Activated T-cell treated with anti-CD3 and anti-CD28 coated beads for 24 hours (primary cell): ENCODE measurements at places on chromosomes 6 and 20.

GRCh38 chr20:21006611-21007010 lies 99.5 kb downstream of the LINC00237 start:
- DNase-seq: no peak

DNA sequence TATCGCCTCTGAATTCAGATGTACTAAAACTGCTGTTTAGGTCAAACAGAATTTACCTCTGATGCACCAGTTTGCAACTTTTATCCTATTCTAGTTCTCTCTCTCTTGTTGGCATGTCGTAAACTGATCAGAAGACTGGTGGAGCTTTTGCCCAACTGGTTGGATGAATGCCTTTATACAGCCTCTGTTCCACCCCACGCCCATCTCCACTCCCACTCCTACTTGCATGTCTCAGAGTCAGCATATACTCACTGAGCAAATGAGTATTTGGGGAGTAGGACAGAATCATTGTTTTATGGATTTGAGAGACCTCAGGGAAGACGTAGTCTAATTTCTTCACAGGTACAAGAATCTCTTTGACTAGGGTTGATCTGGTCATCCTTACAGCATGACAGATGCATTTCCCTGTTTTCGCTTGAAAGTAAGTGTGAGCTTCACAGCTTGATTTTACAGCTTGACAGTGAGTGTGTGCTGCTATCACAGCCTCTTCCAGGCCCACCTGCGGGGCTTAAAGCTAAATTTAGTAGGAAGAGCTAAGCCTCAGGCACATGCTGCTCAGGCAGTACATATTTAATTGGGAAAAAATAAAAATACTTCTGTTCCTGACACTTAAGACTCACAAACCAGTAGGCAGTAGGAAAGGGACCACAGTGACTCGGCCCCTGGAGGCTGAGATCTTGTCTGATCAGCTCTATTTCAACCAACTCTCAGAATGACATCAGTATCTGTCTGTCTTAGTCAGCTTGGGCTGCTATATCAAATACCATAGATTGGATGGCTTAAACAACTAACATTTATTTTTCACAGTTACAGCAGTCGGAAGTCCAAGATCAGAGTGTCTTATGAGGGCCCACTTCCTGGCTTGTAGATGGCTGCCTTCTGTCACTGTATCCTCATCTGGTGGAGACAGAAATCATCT lies 30.4 kb downstream of the TRMT6 start:
- DNase-seq: no peak

DNA sequence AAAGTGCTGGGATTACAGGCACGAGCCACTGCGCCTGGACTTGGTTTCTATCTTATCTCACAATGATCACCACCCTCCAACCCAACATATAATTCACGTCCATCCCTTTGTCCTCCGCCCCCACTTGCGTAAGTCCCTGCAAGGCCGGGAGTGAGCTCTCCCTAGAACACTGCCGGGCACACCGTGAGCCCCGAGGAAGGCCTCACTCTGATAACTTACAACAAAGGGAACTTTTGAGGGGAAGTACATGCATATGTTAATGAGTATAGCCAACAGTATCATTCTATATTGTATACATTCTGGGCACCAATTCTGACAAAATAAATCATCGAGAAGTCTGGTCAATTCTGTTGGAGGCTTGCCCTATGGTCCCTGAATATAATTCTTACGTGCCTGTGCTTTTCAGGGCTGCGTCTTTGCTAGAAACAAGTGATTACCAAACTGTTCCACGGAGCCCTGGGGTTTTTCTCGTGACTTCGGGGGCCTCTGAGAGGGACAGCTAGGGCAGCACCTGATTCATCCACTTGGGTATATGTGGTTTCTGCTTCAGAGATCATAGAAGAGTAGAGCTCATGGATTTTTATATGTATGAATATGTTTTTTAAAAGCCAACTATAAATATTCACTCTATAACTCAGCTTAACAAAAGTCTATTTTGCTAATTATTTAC lies 469.8 kb upstream of the AGPAT4 start:
- DNase-seq: no peak

- DNase-seq: peak; percentile 45
Measured at GRCh38 chr6:158290659-158291058, 21.6 kb upstream of the TULP4 start.

- DNase-seq: no peak
Measured at GRCh38 chr6:85126485-85127167, 323.3 kb upstream of the NT5E start.

DNA sequence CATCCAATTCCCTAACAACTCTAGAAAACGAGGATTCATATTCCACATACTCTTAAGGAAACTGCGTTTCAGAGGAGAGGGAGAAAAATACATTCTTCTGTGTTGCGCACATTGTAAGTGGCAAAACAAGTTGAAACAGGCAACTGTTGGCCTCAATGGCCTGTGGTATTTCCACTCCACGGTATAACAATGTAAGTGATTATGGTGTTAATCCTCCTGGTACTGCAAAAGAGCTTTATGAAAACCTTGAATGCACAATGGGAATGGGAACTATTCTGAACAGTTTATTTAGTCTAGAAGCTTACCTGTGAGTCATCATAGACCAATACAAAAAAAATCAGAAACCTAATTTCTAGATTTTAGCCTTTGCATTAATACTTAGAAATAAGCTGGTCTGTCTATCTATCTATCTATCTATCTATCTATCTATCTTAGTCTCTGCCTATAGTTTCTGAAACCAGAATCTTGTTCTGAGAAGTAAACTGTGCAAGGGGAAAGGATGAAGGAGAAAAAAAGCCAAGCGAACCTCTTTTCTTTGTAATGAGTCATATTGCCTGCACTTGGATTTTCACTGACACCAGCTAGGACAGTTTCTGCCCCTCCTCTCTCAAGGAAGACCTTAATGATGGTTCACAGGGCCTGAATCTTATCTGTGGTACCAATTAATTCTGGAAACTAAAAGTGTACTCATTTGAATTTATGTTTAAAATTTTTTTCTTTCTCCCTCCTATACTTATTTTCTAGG lies 101.5 kb downstream of the RNF144B start:
- no peak for DNase-seq

GRCh38 chr20:58816051-58816450 lies 34.7 kb downstream of the GNAS-AS1 start:
- DNase-seq: no peak
